ENCODE measurements at places on chromosomes 13 and 19.

DNA sequence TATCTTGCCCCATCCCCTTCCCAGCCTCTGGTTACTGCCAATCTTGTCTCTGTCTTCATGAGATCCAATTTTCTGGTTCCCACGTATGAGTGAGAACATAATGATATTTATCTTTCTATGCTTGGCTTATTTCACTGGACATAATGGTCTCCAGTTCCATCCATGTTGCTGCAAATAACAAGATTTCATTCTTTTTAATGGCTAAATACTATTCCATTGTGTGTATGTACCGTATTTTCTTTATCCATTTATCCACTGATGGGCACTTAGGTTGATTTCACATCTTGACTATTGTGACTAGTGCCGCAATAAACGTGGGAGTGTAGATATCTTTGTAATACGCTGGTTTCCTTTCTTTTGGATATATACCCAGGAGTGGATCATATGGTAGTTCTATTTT, 43.0 kb downstream of the CHST8 start:
- DNase-seq: no peak

DNA sequence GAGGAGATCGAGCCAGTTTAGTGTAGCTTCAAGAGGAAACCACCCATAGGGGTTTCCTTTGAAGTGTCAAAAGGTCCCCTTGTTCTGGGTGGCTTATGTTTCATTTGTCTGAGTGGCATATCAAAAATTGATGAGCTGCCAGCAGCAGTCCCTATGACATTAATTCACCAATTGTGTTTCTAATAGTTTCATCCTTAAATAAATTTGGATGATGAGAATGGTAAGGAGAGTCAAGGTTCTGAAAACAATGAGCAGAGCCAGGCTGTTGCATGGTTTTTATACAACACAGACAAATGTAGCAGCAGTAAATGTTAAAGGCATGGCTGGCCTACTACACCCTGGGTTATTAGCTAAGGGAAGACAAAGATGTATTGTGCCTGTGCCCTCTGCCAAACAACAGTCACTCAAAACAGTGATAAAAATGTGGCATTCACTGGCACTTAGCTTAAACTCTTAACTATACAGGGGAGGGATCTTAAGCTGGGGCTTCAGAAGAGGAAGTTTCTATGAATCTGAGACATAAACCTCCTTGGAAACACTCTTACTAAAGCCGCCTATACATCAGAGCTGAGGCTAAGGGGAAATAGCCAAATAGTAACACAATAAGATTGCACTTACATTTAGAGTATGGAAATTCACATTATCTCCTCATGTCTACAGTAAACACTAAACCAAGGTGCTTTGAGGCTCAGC, 200.5 kb downstream of the POU4F1 start:
- no peak for DNase-seq

DNA sequence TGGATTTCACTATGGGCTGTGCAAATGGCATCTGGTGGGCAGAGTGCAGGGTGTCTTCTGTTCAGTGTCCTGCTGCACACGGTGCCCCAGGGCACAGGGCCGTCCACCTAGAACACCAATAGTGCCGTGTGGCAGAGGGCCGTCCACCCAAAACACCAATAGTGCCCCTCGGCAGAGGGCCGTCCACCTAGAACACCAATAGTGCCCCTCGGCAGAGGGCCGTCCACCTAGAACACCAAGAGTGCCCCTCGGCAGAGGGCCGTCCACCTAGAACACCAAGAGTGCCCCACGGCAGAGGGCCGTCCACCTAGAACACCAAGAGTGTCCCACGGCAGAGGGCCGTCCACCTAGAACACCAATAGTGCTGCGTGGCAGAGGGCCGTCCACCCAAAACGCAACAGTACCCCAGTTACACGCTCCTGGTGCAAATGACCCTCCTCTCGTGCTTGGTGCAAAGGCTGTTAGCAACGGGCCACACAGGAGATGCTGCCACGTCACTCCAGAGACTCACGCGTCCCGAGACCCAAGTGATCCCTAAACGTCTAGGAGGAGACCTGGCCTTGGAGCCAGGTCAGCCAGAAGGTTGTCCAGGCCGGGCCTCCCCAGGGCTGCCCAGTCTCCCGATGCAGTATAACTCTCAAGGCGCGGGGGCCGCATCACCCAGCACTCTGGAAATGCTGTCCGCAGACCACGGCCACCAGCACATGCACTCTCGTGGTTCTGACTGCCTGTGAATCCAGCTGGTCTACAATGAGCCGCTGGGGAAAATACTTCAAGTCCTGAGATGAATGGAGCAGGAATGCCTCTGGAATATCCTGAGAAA, 51.5 kb downstream of the RASA3 start:
- no peak for DNase-seq

DNA sequence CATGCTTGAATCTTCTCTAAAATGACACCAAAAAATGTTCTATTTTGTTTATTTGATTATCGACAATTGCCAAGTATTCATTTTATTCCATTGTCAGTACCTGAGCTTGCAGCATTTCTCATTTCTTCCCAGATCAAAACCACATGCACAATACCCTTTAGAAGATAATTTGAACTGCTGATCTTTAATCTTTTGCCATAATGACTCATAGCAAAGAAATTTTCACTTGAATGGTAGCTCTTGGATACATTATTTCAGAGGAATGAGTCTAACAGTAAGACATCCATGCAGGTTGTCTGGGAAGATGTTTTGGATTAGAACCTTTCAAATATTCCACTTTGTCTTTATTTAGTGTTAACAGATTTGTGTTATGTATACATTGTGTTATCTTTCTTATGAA, 42.0 kb upstream of the RXFP2 start:
- DNase-seq: no peak

- DNase-seq: no peak
These were observed 2.4 kb upstream of the SIX5 start for GRCh38 chr19:45771311-45771933.

DNA sequence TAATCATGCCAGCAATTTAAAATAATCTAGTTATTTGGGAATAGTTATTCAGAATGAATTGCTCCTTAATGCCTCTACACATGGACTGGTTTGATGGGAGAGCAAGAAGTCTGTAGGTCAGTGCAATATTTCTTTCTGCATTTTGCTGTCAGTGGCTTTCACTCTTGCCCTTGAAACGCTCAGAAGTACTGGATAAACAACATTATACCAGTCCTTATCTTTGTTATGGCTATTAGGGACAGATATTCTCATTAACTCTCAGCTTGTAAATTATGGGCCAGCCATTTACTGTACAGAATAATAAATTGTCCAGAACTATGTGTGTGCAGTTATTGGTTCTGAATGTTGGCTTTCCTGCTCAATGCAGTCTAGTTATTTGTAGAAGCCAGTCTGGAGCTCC, 224.4 kb downstream of the OXGR1 start:
- DNase-seq: no peak

GRCh38 chr13:60397704-60398378, 821 bp downstream of the TDRD3 start:
- DNase-seq: peak; percentile 26

DNA sequence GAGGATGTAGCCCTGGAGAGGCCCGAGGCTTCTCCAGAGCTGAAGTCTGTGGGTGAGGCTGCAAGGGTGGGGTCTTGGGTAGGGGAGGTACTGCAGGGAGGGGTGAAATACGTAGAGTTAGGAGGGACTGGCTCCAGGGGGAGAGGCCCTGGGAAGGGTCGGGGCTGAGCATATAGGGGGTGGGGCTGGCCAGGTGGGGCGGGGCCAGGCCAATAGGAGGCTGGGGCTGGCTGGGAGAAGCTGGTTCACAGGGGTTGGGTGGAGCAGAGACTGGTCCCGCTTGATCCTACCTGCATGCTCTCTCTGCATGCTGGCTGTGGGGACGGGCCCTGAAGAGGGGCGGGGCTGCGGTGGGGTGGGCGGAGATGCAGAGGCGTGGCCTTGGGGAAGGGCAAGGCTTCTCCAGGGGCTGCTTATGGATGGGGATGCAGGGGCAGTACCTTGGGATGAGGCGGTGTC, 51.9 kb downstream of the CELF5 start:
- no peak for DNase-seq

DNA sequence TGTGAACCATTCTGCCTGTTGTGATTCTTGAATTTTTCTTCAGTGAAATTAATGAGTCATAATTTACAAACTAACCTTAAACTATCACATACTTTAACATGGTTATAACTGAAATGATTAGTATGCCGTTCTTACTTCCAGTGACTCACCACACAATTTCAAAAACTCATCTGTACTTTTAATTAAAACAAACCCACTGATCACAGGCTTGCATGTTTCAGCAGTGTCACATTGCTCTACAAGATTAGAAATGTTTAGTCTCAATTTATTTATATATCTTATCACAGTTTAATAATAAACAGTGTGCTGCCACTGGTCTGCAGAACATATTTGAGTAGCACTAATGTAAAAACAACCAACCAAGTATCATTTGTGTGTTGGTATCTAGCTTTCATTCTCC, 2227.9 kb upstream of the PCDH20 start:
- no peak for DNase-seq

- DNase-seq: no peak
These were observed 313.1 kb upstream of the MAB21L1 start for GRCh38 chr13:35789335-35790165.

- no peak for DNase-seq
These were observed 59.2 kb upstream of the MEDAG start for GRCh38 chr13:30846866-30847265.

DNA sequence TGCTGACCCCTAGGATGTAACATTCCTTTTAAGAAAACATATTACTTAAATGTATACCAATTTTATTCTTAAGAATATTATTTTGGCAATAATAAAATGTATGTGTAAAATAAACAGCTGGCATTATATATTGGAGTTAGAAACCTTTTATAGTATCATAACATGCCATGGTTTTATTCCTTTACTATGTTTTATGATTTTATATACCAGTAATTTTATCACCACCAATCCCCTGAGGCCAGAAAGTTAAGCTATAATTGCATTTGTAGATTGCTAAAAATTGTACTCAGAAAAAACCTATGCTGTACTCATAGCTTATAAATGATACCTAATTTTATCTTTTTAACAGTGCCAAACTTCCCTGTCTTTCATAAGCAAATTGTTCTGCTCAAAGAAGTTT, 17.9 kb downstream of the GPALPP1 start:
- DNase-seq: no peak

DNA sequence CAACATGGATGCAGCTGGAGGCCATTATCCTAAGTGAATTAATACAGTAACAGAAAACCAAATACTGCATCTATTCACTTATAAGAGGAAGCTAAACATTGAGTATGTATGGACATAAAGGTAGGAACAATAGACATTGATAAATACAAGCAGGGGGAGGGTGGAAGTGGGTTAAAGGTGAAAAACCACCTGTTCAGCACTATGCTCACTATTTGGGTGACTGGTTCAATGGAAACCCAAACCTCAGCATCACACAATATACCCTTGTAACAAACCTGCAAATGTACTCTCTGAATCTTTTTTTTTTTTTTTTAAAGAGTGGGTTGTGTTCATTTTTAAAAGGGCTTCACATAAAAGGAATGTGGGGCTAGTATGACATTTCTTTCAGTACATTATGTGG, 26.9 kb upstream of the CPB2 start:
- no peak for DNase-seq

- DNase-seq: no peak
These were observed 13.1 kb downstream of the INSR start for GRCh38 chr19:7280940-7281666.

GRCh38 chr13:42041011-42041683, 7.3 kb upstream of the DGKH start:
- no peak for DNase-seq
